ENCODE measurements at places on chromosomes 4 and X.

- no peak for DNase-seq
These were observed 680.7 kb upstream of the GRID2 start for GRCh38 chr4:91622925-91623602.

- DNase-seq, result no peak
These were observed 27.3 kb upstream of the SORBS2 start for GRCh38 chr4:185839194-185839712.

DNA sequence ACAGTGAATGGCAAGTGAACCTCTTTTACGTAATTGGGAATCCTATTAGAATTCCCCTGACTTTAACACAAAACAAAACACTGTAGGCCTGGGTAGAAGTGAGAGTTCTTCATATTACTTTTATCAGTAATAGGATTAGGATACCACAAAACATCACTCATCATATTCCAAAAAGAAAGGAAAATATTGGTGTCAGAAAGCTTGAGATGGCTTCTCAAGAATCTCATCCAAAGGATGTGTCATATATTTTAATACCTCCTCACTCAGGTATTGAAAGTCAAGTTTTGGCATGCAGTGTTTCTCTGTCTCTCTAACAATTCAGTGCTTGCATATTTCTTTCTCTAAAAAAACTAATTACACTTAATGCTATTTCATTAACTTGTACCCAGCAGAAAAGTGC, 173.2 kb downstream of the PDGFC start:
- no peak for DNase-seq

DNA sequence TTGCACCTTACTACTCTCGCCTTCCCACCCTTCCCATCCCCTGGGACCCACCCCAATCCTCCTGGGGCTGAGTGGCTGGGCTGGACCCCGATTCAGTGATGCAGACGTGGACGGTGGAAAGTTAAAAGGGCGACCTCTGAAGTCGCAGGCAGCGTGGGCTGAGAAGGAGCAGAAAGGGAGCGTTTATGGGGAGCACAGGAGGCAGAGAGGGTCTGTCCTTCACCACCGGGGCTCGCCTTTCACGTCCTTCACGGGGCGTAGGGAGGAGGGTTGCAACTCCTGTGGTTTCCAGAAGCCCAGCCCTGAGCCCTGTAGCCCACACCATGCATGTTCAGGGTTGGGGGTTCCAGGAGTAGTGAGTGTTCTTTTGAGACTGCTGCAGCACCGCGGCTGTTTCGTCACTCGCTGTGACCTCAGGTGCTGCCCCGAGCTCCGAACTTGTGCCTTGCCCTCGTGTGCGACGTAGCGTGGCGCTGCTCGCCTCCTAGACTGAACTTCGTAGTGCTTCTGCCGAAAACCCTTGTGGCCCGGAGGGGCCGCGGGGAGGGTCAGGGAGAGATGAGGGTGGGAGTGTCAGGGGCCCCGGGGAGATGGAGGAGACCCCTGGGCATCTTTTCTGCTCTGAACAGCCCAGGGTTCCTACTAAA, 1.6 kb downstream of the NHS start:
- DNase-seq, result no peak

DNA sequence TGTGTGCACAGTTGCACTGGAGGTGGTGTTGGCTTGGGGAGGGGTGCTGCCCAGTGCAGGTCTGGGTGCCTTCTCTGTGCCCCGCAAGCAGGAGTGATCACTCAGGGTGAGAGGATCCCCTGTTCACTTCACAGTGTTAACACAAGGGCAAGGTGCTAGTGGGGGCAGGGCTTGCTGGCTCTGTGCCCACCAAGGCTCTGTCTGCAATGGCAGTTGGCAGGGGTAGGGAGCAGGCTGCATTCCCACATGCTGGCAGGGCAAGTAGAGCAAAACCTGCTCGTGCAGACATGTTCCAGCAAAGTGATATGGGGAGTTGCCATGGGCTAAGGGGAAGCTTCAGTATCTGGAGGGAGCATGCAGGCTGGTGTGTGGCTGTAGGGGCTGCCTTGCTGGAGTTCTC, 428.0 kb downstream of the ZNF674 start:
- DNase-seq, result no peak

GRCh38 chr4:40038977-40039376, 17.7 kb upstream of the N4BP2 start:
- no peak for DNase-seq

GRCh38 chr4:120694973-120695372, 227.6 kb downstream of the PRDM5 start:
- DNase-seq, result no peak

- DNase-seq, result no peak
These were observed 26.2 kb upstream of the FTHL17 start for GRCh38 chrX:31098079-31098478.

GRCh38 chr4:97153042-97153441, 990.2 kb downstream of the STPG2 start:
- DNase-seq, result no peak

DNA sequence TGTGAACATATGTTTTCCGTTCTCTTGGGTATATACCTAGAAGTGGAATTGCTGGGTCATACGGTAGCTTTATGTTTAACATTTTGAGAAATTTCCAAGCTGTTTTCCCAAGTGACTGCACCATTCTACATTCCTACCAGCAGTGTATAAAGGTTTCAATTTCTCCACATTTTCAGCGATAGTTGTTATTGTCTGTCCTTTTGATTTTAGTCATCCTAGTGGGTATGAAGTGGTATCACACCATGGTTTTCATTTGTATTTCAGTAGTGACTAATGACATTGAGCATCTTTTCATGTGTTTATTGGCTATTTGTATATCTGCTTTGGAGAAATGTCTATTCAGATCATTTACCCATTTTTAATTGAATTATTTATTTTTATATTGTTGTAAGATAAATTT, 2.4 kb downstream of the PPEF1 start:
- DNase-seq, result no peak

DNA sequence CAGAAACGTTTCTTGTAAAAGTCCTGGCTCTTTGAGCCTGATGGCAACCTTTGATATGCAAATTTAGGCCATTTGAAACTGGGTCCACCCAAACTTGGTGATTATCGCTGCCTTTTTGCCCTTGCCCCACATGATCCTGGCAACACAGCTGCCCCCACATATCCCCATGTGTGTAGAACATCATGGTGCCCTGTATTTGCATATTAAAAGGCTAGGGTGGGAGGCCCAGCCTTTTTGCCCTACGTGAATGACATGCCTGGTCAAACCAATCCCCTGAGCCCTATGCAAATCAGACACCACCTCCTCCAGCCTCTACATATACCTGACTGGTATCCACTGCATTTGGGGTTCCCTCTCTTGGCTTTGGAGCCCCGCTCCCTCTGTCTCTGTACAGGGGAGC, 202.4 kb downstream of the MAB21L2 start:
- DNase-seq, result no peak

DNA sequence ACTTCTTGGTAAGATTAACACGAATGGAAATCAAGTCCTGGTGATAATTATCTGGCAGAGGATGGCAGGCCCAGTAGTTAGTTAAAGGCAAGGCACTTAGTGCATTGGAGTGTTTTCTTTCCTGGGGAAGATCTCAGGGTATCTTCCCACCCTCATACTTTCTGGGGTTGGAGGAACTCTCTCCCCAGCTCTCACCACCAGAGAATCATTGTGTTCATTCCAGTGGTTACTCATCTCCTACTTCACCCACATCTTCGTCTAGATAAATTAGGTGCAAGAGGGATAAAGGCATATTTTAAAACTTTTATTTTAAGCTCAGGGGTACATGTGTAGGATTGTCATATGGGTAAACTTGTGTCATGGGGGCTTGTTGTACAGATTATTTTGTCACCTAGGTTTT, 67.5 kb upstream of the SH3RF1 start:
- DNase-seq, result no peak

GRCh38 chr4:155491336-155492120, 114.8 kb upstream of the MAP9 start:
- DNase-seq, result no peak

DNA sequence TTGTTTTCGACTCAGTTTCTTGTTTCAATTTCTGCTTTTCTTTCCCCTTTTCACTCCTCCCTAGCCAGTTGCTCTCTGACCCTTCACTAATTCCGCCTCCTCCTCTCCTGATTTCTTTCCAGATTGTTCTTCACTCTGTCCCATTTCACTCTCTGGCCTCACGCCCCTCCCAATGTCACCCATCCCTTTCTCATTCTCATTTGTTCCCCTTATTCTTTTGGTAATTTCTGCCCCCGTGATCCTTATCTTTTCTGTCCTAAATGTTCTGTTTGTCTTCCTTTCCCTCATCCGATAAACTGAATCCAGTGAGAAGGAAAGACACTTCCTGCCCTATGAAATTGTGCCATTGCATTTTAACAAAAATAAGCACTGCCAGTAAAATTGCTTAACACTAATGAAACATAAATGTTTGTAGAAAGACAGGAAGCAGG, 94.5 kb upstream of the RASGEF1B start:
- DNase-seq, result no peak

GRCh38 chr4:47406408-47406807, 57.1 kb downstream of the COMMD8 start:
- DNase-seq, result no peak

DNA sequence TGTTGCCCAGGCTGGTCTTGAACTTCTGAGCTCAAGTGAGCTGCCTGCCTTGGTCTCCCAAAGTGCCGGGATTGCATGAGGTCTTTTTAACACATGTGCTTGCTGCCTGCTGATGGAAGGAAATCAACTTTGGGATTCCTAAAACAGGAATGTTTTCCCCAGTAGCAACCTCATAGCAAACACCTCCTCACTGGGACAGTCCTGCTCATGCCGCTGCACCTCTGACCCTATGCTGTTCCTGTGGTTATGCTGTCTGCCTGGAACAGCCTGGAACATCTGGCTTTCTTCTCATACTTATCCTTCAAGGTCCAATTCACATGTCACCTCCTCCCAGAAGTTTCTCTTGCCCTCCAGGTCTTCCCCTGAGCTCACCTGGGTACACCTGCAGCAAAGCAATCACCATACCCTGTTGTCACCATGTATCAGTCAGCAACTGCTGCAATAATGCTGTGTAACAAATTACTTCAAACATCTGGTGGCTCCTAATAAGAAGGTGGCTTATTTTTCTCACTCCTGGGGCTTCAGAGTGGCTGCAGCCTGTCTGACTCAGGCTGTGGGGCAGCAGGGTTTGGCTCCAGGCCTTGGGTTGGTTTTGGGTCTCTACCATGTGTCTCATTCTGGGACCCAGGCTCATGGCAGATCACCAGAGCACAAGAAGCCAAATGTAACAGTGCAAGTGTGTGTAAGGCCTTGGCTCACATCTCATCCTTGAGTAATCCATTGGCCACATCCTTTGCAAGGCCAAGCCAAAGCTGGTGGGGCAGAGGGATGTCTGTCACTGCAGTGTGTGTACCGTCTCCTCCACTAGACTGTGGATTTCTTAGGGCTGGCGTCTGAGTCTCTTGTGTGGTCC, 59.4 kb upstream of the SORCS2 start:
- DNase-seq, result no peak

- DNase-seq, result no peak
These were observed 233.5 kb upstream of the PSAPL1 start for GRCh38 chr4:7668271-7668670.

GRCh38 chrX:143648705-143649104, 12.8 kb upstream of the SLITRK4 start:
- no peak for DNase-seq
